GM12878 (cell line): ENCODE measurements at places on chromosomes 4 and X.

GRCh38 chr4:58590722-58591121 lies 1480.5 kb upstream of the IGFBP7 start:
- H3K36me3 ChIP-seq = no peaks in the 10 kb centered on the region
- H3K4me1 ChIP-seq = no peaks in the 10 kb centered on the region
- H3K27me3 ChIP-seq = no peaks in the 10 kb centered on the region
- no peak overlapping the region for H3K4me3 ChIP-seq
- H3K27ac ChIP-seq = no peak overlapping the region

DNA sequence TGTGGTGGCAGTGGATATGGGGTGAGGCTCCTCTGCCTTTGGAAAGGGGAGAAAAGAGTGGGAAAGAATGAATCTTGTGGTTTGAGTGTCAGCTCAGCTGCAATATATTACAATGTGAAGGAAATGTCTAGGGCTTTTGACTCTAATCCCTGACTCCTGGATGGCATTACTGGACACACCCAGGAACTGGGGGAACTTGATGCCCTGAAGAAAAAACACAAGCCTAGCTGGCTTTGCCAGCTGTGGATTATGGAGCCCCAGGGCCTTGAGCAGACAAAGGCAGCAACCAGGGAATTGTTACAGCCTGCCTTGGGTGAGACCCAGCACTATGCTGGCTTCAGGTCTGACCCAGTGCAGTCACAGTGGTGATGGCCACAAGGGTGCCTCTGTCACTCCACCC lies 57.1 kb upstream of the CYSLTR1 start:
- no peaks in the 10 kb centered on the region for H3K36me3 ChIP-seq
- no peak overlapping the region for H3K4me3 ChIP-seq
- H3K27me3 ChIP-seq = no peaks in the 10 kb centered on the region
- no peak overlapping the region for H3K27ac ChIP-seq
- H3K4me1 ChIP-seq = no peaks in the 10 kb centered on the region

GRCh38 chrX:48927736-48928382 lies 9.0 kb upstream of the PIM2 start:
- 0 out of 2 replicates have a peak, but pooled peaks cover 5% of the 10 kb centered on the region for H3K4me1 ChIP-seq
- DNase-seq = no peak
- no peak overlapping the region for H3K4me3 ChIP-seq
- H3K36me3 ChIP-seq = peaks cover 5% of the 10 kb centered on the region
- no peaks in the 10 kb centered on the region for H3K27me3 ChIP-seq
- no peak overlapping the region for H3K27ac ChIP-seq

DNA sequence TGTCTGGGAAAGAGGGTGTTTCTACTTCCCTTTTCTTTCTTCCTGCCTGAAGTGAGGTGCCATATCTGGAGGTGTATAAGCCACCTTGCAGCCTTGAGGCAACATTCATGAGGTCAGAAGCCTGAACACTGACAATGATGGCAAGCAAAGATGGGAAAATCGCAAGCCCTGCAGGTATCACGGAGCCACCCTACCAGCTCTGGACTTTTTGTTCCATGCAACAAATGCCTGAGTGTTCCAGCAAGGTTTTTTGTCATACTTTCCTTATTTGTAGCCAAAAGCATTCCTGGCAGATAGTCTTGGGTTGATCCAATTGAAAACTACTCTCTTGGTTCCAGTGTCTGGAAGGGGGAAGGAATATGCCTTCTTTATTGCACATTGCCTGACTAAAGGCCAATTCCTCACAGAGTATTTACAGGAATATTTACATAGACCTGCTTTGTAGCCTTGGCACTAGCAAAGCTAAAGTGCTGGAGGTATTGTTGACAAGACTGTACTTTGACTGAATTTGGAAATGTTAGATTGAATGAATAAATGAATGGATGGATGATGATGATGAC lies 14.4 kb upstream of the SOD3 start:
- H3K36me3 ChIP-seq = no peaks in the 10 kb centered on the region
- DNase-seq = no peak
- no peaks in the 10 kb centered on the region for H3K27me3 ChIP-seq
- no peaks in the 10 kb centered on the region for H3K4me1 ChIP-seq
- H3K27ac ChIP-seq = no peak overlapping the region

DNA sequence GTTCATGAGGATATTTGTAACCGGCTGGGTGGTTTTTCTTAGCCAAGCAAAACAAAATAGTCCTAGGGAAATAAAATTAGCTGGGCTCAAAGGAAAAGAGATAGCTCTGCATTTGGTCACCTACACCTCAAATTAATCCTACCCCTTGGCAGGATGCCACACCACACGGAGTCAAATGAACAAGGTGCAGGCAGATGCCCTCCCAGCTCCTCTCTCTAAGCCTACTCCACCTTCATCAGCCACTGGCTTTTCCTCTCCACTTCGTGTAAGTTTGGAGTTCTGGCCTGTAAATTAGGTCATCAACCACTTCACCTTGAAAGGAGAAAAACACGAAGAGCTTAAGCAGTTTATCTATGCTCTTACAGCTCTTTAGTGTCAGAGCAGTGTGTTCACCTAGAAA lies 1.4 kb downstream of the DDIT4L start:
- no peak overlapping the region for H3K27ac ChIP-seq
- no peaks in the 10 kb centered on the region for H3K36me3 ChIP-seq
- H3K4me3 ChIP-seq = no peak overlapping the region
- DNase-seq = no peak
- peaks cover 8% of the 10 kb centered on the region for H3K27me3 ChIP-seq
- no peaks in the 10 kb centered on the region for H3K4me1 ChIP-seq

DNA sequence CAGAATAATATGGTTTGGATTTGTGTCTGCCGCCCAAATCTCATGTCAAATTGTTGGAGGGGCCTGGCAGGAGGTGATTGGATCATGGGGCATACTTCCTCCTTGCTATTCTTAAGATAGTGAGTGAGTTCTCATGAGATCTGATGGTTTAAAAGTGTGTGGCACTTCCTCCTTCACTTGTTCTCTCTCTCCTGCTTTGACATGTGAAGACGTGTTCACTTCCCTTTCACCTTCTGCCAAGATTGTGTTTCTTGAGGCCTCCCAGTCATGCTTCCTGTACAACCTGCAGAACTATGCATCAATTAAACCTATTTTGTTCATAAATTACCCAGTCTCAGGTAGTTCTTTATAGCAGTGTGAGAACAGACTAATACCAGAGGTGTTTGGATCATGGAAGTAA lies 325.7 kb upstream of the GIMD1 start:
- H3K27ac ChIP-seq = no peak overlapping the region
- H3K4me1 ChIP-seq = no peaks in the 10 kb centered on the region
- H3K36me3 ChIP-seq = no peaks in the 10 kb centered on the region
- H3K4me3 ChIP-seq = no peak overlapping the region
- H3K27me3 ChIP-seq = no peaks in the 10 kb centered on the region

- no peaks in the 10 kb centered on the region for H3K4me1 ChIP-seq
- no peaks in the 10 kb centered on the region for H3K27me3 ChIP-seq
- DNase-seq = no peak
- no peak overlapping the region for H3K4me3 ChIP-seq
Measured at GRCh38 chr4:28690890-28691289, 1830.2 kb downstream of the STIM2 start.

DNA sequence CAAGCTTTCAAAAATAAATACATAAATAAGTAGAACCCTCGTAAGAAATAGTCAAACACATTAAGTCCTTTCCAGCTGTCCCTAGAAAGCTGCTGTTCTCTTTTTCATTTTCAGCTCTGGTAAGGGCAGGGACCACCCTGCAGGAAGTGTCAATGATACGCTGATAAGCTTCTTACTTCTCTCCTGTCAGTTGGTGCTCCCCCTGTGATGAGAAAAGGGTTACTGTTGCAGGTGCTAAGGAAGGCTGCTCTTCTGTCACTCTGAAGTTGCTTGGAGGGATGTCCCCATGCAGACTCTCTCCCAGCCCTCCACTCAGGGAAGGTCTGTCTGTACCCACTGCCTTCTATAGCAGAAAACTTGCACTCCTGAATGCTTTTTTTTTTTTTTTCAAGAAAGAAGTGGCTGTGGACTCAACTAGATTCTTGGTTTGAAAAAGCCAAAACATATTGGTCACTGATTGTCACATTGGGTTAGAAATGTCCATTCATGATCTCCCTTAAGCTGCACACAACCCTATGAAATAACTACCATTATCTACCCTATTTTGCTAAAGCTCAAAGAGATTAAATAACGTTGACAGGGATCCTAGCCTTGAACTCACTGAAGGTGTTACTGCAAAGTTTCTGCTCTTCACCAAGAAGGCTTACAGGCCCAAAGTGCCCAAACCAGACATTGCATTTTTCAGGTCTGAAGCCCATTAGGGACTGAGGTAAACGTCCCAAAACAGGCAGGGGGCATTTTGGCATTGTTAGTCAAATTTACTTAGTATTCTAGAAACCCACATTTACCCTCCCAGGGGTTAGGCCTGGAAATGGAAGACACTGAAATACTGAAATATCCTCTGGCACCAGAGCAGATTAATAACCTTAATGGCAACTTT lies 1.2 kb downstream of the CXCL3 start:
- no peak for DNase-seq
- H3K27me3 ChIP-seq = peaks cover 3% of the 10 kb centered on the region
- H3K36me3 ChIP-seq = no peaks in the 10 kb centered on the region
- H3K4me3 ChIP-seq = no peak overlapping the region
- no peak overlapping the region for H3K27ac ChIP-seq

- no peak overlapping the region for H3K27ac ChIP-seq
- no peak overlapping the region for H3K4me3 ChIP-seq
- H3K27me3 ChIP-seq = no peaks in the 10 kb centered on the region
- DNase-seq = no peak
- H3K36me3 ChIP-seq = no peaks in the 10 kb centered on the region
Measured at GRCh38 chr4:134178706-134179105, 22.9 kb downstream of the PABPC4L start.

DNA sequence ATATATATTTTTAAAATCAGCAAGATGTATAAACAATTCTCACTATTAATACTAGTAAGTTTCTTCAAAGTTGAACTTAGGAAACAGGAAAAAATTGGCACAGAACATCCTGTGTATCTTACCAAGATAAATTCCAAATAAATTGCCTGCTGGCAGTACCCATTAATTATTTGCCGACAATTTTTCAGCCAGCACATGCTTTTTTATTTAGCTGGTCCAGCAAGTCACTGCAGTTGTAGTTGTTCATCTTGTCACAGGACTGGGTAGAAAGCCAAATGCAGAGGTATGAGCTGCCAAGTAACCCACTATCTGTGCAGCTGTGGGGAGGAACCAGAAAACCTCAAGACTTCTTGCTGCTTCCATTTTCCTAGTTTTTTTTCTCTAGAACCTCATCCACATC lies 113.4 kb downstream of the PACRGL start:
- H3K27ac ChIP-seq = no peak overlapping the region
- no peak overlapping the region for H3K4me3 ChIP-seq
- no peak for DNase-seq
- no peaks in the 10 kb centered on the region for H3K27me3 ChIP-seq
- H3K36me3 ChIP-seq = no peaks in the 10 kb centered on the region

- H3K4me1 ChIP-seq = peaks cover 6% of the 10 kb centered on the region
- no peaks in the 10 kb centered on the region for H3K27me3 ChIP-seq
- DNase-seq = no peak
- no peak overlapping the region for H3K4me3 ChIP-seq
Measured at GRCh38 chr4:15151033-15151432, 148.8 kb downstream of the CPEB2 start.

- H3K27me3 ChIP-seq = no peaks in the 10 kb centered on the region
- H3K36me3 ChIP-seq = no peaks in the 10 kb centered on the region
- H3K4me1 ChIP-seq = 0 out of 2 replicates have a peak, but pooled peaks cover 3% of the 10 kb centered on the region
Measured at GRCh38 chr4:89109841-89110540, 1.3 kb upstream of the TIGD2 start.

GRCh38 chrX:49784747-49785280 lies 44.3 kb upstream of the PAGE4 start:
- no peak overlapping the region for H3K27ac ChIP-seq
- no peak for DNase-seq
- H3K4me3 ChIP-seq = no peak overlapping the region
- no peaks in the 10 kb centered on the region for H3K27me3 ChIP-seq
- H3K4me1 ChIP-seq = no peaks in the 10 kb centered on the region

- no peak overlapping the region for H3K4me3 ChIP-seq
- H3K27ac ChIP-seq = no peak overlapping the region
- no peak for DNase-seq
- H3K4me1 ChIP-seq = no peaks in the 10 kb centered on the region
Measured at GRCh38 chr4:124945422-124945821, 232.9 kb upstream of the ANKRD50 start.

DNA sequence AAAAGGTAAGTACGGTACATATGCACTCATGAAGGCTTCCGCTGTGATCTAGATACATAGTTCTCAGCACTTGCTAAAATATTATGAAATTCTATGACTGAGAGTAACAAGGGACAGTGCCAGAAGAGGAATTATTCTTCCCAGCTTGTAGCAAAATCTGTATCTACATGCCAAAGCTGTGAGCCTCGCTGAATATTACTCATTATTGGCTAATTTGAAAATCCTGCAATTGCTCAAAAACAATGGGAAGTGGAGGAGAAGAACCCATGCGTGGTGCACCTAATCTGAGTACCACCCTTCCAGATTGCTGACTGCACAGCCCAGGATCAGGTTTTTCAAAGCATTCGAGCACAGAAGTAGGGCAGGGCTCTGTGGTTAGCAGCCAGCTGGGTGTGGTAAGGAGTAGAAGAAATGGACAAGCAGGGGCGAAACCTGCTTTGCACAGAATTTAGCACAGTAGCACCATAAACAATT lies 17.4 kb upstream of the PDCL2 start:
- H3K27ac ChIP-seq = no peak overlapping the region
- no peak overlapping the region for H3K4me3 ChIP-seq
- DNase-seq = no peak
- H3K36me3 ChIP-seq = no peaks in the 10 kb centered on the region
- no peaks in the 10 kb centered on the region for H3K4me1 ChIP-seq

GRCh38 chr4:106369456-106370060 lies 980 bp upstream of the GIMD1 start:
- peak; percentile 20 for DNase-seq
- H3K4me3 ChIP-seq = no peak overlapping the region
- no peaks in the 10 kb centered on the region for H3K36me3 ChIP-seq
- no peaks in the 10 kb centered on the region for H3K27me3 ChIP-seq

DNA sequence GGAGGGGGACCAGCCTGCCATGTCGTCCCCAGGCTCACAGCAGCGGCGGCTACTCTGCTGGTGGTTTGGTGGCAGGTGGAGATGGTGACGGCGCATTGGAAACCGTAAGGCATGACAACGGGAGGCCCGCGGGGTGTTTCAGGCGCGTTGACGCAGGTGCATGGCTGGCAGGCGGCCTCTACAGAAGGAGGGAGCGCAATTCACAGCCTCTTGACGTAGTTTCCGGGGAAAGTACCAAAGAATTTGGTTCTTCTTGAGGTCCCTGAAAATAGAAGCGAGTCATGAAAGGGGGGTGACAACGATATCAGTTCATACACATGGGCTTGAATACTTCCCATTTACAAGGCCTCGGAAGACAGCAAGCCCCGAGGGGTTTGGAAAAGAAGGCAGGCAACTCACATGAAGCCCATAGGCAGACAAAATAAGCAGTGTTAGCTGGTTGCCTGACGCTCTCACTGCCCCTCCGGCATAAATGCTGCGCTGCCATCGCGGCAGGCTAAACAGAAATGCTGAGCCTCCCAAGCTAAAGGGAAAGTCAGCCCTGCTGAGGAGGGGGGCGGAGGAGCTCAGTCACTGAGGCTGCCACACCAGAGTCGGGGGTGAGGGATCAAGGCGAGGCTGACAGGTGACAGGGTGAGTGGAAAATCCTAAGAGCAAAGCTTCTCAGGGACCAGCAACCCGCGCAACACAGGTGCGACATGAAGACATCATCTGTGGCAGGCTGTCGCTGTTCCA lies 52.3 kb upstream of the PDLIM3 start:
- no peak overlapping the region; the same call in 1 of the 2 replicates for H3K4me3 ChIP-seq
- peak; percentile 26 for DNase-seq
- H3K36me3 ChIP-seq = no peaks in the 10 kb centered on the region
